ENCODE measurements at places on chromosomes 5 and 9.

DNA sequence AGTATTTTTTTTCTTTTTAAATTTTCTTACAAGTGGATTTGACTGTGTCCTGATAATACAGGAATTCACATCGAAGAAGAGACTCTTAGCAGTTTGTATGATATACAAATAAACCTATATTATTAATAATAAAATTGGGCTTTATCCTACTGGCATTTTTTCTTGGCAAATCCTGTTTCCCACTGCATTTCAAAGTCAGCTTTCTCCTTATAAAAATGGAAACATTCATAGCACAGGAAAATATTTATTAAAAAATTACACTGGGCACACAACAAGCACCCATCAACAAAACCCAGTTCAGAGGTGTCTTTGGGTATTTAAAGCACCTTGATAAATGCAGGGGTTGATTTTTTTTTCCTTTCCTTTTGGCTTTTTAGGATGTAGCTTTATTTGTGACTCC, 200.9 kb downstream of the MEF2C start:
- DNase-seq, result no peak

GRCh38 chr9:77997611-77998284, 33.9 kb downstream of the GNAQ start:
- no peak for DNase-seq

GRCh38 chr5:58687595-58687994, 104.7 kb downstream of the RAB3C start:
- DNase-seq, result no peak

- no peak for DNase-seq
These were observed 217.2 kb downstream of the MEF2C start for GRCh38 chr5:88665750-88666215.

- no peak for DNase-seq
These were observed 62.8 kb downstream of the SHOC1 start for GRCh38 chr9:111731928-111732327.

GRCh38 chr9:1910269-1910811, 104.8 kb upstream of the SMARCA2 start:
- DNase-seq, result no peak

GRCh38 chr9:112042244-112042638, 132.9 kb downstream of the SUSD1 start:
- no peak for DNase-seq

GRCh38 chr5:55773057-55773456, 35.2 kb downstream of the DDX4 start:
- DNase-seq, result no peak

GRCh38 chr5:72107131-72107900, at the start of gene MAP1B:
MAP1B (plus strand) TSS chr5:72107475; CDS start chr5:72107532, 57 bp downstream.
- no peak for DNase-seq

All from stimulated activated CD4-positive, alpha-beta T cell treated with anti-CD3 and anti-CD28 coated beads, Interleukin-1b, Interleukin-23, amount 100 ng/mL, for 48 hours (primary cell).